ENCODE measurements at places on chromosomes 4 and X.
A peak's percentile ranks its signal among the peaks of the same experiment; 100 is the strongest.

DNA sequence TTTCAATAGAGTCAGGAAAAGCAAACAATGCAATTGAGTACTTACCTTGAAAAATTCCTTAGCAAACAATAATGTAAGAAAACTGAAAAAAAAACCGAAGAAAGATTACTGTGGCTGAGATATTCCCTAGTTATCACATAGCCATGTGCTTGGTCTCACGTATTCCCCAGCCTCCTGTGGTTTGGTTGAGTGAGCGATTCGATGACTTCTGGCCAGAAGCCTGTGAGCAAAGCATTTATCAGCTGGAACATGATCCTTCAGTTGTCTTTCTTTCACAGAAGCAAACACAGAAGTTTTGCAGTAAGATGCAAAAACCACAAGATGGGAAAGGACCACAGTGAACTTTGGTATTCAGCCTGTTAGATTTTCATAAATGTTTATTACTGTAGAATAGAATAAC lies 1754.3 kb upstream of the AGA start:
- peak; percentile 68 for DNase-seq

GRCh38 chr4:168731006-168731636 lies 234.3 kb downstream of the PALLD start:
- no peak for DNase-seq

- DNase-seq: no peak
Measured at GRCh38 chr4:142366769-142367181, 479.3 kb downstream of the INPP4B start.

DNA sequence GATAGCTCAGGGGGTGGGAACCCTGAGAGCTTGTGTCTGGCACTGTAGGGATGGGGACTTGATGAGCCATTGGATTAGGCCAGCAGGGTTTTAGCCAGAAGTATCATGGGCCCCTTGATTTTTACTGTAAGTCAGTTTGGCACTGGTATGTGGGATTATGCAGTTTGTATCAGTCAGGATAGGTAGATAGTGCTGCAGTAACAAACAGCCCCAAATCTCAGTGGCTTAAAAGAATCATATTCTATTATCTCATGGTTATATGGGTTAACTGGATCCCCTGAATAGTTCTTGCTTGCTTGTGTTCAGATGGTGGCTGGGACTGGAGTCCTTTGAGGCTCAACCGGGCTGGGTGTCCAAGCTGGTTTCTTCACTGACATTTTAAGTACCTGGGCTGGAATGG lies 56.5 kb downstream of the SORCS2 start:
- DNase-seq: no peak

GRCh38 chrX:30824275-30824674 lies 64.8 kb downstream of the TAB3 start:
- no peak for DNase-seq

DNA sequence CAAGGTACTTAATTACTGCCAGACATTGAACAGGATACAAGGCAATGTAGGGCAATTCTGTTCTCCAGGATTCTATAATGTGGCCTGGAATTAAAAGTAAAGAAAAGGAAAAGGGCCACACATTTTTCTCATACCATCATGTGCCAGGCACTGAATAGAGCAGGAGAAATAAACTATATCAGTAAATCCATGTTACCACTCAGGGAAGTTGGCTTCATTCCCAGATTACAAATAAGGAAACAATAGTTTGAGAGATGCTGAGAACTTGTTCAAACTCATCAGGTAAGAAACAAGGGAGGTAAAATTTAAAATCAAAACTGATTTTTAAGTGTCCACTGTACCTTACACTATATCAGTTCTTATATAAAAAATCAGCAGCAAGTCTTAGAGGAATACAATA lies 645.0 kb upstream of the ATOH1 start:
- peak; percentile 35 for DNase-seq

GRCh38 chr4:184041156-184041555 lies 136.0 kb downstream of the STOX2 start:
- DNase-seq: no peak

- DNase-seq: no peak
Measured at GRCh38 chr4:26685250-26685649, 101.4 kb downstream of the TBC1D19 start.

DNA sequence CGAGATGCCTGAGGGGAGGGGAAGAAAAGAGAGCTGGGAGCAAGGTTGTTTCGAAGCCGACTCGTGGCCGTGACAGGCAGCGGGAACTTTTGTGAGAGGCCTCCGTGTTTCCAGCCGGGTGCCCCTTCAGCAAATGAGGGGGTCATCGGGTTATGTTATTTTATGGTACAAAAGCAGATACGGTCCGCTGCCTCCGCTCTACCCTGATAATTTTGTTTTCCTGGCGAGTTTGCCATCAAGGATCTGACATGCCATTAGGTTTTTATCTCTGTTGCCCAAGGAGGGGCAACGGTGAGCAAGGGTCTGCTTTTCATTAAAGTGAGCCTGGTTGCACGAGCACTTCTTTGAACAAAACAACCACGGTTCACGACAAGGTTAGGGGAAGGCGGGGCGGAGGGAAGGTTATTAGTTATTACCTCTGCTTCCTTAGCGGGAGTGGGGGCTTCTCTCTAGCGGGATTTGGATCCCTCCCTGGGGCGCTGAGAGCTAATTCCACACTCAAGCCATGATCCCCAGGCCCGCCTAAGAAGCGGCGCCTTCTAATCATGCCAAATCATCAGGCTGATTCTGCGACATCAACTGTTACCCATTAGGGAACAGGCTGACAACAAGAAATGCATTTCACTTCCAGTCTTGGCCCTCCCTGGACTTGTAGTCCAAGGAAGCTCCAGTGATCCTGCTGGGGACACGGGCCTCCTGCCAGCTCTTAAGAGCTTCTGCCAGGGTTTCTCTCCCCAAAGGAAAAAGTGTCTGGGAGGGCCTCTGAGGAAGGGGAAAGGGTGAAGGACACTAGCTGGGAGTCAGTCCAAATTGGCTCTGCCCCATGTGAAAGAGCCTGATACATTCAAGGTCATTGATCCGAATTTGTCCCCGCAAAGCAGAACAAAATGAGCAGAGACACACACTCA lies 617.7 kb downstream of the MID1IP1 start:
- no peak for DNase-seq

- DNase-seq: no peak
Measured at GRCh38 chr4:95180531-95181242, 368.1 kb downstream of the UNC5C start.

DNA sequence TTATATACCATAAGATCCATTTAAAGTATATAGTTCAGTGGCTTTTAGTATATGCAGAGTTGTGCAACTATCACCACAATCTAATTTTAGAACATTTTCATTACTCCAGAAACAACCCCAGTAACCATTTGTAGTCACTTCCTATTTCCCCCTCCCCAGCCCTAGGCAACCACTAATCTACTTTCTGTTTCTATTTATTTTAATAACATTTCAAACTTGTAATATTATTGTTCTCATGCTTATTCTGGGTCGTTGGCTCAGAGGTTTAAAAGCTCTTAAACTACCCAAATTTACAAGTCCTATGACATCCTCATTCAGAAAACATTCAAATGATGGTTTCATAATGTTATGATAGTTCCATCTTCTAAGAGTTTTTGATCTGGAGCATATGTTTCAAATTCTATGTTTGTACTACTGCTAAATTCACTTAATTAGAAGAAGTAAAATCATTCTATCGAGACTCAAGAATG lies 18.4 kb downstream of the XIAP start:
- DNase-seq: no peak

- no peak for DNase-seq
Measured at GRCh38 chrX:112120721-112121120, 38.1 kb upstream of the TRPC5 start.

DNA sequence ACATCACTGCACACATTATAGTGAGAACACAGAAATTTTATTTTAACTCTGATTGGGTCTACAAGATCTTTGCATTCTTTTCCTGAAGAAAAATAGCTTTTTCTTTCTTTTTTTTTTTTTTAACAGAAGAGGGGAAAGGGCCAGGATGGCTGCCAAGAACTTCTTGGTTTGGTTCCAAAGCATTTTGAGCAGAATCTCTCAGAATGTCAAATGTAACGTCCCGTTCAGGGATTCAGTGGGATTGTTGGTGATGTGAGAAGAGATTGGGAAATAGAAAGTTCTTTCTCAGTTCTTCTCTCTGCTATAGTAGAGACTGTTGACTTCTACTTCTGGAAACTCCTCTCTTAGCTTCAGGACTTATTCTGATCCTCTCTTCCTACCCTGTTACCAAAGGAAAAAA lies 70.9 kb upstream of the CBR4 start:
- no peak for DNase-seq

DNA sequence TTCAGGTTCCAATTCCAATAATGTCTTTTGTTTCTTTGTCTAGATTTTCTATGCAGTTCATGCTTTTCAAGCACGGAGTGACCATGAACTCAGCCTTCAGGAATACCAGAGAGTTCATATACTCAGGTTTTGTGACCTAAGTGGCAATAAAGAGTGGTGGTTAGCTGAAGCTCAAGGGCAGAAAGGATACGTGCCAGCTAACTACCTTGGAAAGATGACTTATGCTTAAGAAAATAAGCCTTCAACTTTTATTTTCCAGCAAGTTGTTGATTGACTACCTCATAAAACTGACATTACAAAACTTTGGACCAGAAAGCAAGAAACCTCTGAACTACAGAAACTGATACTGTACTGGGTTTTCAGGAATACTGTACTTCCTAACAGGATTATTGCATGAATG lies 30.8 kb downstream of the INTS12 start:
- no peak for DNase-seq

GRCh38 chr4:55757356-55757952 lies 62.1 kb upstream of the EXOC1L start:
- no peak for DNase-seq

GRCh38 chr4:8919651-8920288 lies 48.1 kb upstream of the HMX1 start:
- DNase-seq: no peak

DNA sequence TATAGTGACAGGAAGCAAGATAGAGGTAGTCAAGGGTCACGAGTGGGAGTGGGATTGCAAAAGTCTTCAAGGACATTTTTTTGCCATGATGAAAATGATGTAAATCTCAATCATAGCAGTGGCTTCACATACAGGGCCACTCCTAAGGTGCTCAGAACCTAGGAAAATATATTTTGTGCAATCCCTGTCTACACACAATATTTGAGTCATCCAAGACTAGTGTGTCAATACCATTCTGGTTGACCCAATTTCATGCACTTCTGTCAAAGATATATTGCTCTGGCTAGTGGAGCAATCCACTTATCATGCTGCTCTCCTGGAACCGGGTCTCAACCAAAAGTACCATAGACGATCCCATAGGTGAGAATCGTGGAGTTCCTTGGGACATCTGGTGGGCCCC lies 24.2 kb upstream of the XPNPEP2 start:
- no peak for DNase-seq

DNA sequence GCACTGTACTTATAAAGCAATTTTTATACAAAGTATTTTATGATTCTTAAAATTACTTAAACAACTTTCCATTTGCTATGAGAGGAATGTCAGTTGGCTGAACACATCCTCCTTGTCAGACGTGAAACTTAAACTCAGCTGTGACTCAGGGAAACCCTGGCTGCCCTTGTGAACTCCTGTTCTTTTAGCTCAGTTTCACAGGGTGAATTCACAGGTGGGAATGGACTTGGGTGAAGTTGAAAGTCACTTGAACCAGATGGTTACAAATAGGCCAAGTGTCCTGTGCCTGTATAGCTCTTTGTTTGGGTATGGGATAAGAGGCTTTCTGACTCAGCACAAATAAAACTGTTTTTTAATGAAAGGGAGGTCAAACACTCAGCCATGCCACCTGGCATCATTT lies 67.4 kb upstream of the FAM47B start:
- peak; percentile 32 for DNase-seq

DNA sequence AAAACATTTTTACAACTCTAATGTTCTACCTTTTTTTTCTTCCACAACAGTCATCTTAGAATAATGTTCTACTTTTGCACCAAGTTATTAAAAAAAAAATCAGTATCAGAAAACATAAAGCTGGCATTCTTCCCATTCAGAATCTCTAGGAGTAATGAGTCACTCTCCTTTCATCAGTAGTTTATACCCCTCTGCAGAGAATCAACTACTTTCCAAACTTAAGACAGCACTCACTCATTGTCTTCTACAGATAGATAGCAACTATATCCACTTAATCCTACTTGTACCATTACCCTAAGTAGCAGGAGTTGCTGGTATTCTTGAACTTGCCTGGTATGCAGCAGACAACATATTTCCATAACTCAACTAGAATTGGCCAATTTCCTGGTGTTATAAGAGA lies 3.2 kb downstream of the TIGD4 start:
- DNase-seq: no peak

DNA sequence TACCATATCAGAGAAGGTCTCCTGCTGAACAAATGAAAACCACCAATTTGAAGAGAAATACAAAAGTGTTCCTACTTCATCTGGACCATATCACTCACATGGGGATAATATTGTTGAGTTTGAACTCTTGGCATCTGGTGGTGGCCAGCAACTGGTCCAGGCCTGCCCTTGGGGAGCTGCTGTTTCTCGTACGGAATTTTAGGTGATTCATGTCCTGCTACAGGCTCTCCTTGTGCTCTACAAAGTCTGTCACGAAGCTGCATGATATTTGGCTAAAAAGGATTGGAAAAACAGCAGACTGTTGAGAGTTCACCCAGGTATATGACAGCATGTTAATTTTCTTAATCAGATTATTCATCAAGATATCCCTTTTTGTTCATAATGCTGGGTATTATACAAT lies 42.2 kb downstream of the SEC31A start:
- DNase-seq: no peak

DNA sequence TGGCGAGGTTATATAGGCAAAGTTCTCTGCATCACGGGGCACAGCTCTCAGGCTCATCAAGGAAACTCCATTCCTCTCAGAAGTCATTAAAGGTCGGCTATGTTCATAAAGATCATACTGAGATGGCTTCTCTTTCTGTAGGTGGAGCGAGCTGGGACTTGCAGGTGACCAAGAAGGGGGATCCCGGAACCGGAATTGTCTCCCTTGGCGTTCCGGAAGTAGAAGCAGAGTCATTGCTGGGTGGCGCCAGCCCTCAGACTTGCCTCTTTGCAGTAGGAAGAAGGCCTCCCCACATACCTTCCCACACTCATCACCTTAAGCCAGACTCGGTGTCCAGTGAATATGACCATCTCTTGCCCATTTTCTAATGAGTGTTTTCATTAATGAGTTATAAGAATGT lies 17.9 kb upstream of the HPGD start:
- DNase-seq: no peak

GRCh38 chr4:136032391-136032790 lies 1499.9 kb downstream of the PCDH18 start:
- DNase-seq: no peak

- no peak for DNase-seq
Measured at GRCh38 chrX:118631586-118631985, 95.8 kb upstream of the IL13RA1 start.

- peak; percentile 2 for DNase-seq
Measured at GRCh38 chr4:175560604-175561003, 251.5 kb downstream of the GPM6A start.
